Cardiac muscle cell (in vitro differentiated cells and primary cell): ENCODE measurements at places on chromosomes 11 and 22.

DNA sequence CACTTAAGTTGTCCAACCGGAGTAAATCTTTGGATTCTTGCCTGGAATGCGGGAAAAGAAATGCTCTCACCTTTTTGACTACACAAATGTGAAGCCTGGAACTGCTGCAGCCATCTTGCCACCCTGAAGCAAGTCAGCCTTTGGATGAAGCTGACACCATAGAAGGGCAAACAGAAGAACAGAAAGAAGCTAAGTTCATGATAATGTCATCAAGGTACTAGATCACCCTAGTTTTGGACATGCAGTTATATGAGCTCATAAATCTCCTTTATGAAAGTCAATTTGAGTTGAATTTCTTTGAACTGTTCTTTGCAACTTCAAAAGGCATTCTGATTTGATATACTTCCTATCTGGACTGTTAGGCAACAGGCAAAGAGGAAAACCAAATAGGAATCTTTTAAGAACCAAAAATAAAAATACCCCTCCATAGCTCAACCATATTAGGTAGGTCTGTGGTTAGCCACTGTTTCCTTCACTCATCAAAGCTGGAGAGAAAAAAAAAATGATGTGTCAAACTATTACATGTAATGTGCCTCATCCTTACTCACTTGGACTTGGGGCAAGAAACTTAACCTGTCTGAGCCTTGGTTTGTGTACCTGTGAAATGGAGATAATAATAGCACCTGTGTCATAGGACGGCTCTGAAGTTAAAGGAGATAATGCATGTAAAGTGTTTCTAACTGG lies 91.9 kb downstream of the WT1 start:
- DNase-seq: no peak

- no peak for DNase-seq
Measured at GRCh38 chr11:62737196-62737595, 8.9 kb downstream of the TTC9C start.

- peak; percentile 2 for DNase-seq
Measured at GRCh38 chr11:27977031-27977430, 130.9 kb downstream of the KIF18A start.

DNA sequence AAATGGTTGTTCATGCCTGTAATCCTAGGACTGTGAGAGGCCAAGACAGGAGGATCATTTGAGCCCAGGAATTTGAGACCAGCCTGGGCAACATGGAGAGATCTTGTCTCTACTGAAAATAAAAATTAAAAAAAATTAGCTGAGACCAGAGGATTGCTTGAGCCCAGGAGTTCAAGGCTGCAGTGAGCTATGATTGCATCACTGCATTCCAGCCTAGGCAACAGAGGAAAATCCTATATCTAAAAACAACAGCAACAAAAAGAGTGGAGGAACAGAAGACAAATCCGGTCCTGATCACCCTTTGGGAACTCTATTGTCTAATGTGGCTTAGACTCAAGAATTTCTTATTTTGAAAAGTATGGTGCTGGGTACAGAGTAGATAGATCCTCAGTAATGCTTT lies 17.3 kb downstream of the BARX2 start:
- DNase-seq: no peak

DNA sequence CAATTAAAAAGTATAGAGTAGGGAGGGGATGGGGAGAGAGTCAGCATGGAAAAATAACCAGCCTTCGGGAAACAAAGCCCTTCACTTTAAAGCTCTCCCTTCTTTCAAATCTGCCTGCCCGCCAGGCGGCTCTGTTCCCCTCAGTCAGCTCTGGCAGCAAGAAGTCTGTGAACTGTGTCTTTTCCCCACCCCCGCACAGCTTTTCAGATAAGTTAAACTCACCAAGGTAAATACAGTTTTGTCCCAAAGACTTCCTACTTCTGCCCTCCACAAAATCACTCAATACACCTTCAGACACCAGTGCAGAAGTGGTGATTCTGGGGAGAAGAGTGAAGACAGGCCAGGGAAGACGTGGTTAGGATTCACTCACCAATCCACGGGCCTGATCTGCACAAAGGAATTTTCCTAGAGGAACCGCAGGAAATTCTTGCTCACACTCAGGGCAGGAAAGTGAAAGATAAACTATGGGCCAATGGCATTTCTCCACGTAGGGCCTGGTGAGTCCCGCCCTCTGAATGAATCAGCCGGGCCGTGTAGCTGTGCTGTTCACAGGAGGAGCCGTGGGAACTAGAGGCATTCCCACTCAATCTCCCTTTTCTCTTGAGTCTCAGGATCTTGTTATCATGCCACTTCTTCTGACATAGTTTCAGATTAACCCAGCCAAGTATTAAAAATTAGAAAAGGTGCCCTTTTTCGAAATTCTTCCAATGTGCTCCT lies at the start of gene TRIM5:
Gene TRIM5, minus strand, starts transcription at position 429 of the 717 bp plus-strand sequence. CDS start 4,897 bp downstream, outside the sequence.
- DNase-seq: peak; percentile 98

DNA sequence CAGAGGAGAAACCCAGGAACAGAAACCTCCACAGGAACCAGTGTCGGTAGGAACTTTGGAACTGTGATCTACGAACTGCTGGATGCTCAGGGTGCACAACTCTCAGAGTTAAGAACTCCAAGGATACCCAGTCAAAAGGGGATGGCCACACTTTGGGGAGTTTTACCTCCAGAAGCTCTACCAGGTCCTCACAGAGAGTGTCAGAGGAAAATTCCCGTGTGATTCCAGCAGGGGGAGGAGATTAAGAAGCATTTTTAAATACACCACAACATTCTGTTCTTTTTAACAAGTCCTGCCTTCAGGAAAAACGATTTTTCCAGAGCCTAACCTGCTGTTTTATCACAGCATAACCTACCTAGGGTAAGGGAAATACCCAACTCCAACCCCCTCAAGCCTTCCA lies 104.0 kb downstream of the SOX6 start:
- peak; percentile 3 for DNase-seq

GRCh38 chr11:5967708-5968107 lies 586 bp downstream of the OR56A5 start:
- DNase-seq: no peak

DNA sequence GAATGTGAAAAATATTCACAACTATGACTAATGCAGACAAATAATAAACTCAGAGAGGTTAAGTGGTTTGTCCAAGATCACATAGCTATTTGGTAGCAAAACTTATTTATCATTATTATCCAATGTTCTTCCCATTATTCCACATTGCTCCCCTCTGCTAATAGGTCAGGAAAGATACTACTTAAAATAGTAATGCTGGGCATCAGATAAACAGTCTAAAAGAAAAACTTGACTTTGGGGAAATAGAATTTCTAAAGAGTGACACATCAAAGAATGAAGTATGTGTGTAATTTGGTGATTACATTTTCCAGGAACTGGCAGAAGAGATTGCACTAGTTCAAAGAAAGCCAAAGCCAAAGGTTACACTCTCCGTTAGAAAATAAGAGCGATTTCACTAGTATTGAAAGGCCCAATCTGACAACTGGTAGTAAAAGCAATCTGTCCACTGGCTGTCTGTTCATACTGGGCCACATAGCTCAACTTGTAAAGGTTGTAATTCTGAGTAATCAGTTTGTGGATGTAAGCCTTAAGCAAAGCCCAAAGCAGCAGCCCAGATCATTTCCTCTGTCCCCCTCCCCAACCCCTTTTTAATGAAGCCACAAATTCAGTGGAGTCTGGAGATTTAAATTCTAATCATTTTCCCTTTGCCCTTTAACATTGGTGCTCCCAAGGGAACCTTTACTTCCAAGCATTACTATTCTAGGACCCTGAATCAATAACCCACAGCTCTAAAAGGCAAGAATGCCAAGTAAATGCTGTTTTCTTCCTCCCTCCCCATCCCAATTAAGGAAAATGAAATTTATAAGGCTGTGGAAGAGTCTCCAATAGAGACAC lies 283.5 kb downstream of the TTC28 start:
- DNase-seq: no peak

GRCh38 chr11:82790723-82791484 lies 57.2 kb upstream of the FAM181B start:
- DNase-seq: peak; percentile 10

- no peak for DNase-seq
Measured at GRCh38 chr11:85377901-85378300, 249.2 kb downstream of the DLG2 start.

GRCh38 chr22:46863794-46864193 lies 101.3 kb downstream of the TBC1D22A start:
- DNase-seq: no peak

GRCh38 chr11:96205460-96205809 lies 137.6 kb downstream of the MAML2 start:
- DNase-seq: no peak

DNA sequence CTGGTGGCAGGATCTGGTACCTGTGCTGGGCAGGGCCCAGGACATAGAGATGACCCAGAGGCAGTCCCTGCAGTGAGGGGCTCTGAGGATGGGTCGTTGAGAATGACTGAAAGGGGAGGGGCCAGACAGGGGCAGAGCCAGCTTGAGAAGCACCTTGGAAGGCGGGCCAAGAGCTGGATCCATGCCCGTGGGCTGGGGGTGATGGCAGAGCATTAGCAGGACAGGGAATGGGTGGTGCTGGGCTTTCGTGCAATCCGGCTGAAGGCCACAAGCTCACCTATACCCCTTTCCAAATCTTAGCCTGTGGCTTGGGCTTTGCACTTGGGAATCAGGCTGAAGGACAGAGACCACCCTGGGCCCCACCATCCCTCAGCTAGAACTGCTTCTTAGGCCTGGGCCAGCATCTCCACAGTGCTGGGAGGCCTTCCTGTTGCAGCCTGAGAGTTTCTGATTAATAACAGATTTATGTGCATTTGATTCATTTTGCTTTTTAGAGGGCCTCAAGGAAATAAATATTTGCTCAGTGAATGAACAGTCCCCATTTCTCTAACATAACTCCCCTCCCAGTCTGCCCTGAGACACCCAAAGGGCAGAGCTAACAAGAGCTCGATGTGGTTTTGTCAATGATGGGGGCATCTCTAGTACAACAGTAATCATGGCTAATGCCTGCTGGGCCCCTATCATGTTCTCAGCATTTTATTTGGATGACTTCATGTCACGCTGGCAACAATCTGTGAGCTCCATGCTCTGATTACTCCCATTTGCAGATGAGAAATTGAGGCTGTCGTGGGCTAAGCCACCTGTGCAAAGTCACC lies 39.3 kb downstream of the RIBC2 start:
- no peak for DNase-seq

- DNase-seq: no peak
Measured at GRCh38 chr11:123386796-123387510, 43.1 kb upstream of the GRAMD1B start.

DNA sequence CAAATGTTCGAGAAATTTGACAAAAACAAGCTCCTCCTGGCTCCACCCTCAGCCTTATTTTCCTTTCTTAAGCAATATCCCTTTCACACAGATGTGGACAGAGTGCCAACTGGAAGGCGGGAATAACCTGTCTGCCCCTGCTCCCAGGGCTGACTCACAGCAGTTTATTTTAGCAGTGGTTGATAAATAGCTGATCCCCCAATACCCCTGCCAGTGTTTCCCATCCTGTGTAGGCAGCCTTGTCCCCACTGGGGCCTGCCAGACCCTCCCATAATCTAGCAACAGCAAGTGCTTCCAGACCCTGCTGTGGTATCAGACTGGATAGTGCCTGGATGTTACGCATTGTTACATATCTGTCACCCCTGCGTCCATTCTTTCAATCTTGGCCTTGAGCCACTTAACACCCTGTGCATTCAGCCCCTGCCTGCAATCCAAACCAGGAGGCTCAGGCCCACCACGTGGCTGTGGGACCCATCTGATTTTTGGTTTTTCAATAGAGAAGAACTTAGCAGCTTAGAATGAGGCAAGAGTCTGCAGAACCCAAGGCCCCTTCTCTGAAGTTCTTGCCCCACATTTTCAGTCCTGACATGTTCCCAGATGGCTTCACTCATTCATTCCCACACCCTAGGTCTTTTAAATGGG lies 53.7 kb downstream of the PARVA start:
- DNase-seq: peak; percentile 95

DNA sequence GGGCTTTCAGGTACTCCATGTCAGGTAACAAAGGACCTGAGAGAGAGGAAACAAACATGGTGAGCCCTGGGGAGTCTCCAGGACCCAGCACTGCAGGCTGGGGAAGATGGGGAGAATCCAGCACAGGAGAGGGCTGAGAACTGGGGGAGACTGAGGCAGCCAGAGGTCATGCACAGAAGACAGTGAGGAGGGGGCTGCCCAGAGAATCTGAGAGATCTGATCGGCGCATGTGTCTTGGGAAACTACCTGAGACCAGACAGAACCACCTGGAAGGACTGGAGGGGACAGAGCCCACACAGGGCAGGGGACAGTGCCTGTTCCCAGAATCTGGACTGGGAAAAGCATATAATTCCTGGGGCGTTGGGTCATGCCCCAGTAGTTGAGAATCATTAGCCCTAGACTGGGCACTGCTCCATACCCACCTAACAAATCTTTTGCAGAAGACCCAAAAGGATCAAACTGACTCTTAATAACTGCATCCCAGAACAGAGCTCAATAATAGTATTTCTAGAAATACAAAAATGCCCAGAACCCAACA lies 20.0 kb upstream of the COMT start:
- no peak for DNase-seq

DNA sequence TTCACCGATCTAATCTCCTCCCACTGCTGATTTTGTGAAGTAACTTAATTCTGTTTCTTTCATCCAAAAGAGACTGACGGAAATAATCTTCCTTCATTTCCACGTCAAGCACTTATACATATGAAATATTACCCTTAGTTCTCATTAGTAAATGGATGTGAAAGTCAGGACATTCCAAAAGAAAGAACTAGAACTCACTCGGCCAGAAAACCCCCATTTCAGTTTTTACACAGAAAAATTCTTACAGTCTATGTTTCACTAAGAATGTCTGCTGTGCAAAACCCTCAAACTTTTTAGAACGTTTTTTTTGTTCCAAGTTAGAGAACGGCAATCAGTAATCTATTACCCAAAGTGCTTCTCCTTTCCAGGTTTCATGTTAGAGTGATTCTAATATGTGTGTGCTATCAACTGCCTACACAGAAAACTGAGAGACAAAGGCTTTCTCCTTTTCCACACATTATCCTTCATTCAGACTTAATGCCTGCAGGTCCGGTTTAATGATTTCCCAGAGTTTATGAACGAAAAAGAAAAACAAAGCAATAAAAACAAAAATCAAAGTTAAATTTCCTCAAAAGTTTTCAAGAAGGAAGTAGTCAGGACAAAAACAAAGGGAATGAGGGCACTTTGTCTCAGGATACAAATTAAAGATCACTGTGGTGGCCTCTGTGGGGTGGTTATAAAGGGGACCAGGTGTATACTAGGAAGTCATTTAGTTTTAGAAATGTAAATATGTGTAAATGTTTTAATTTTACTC lies 11.3 kb upstream of the SESN3 start:
- no peak for DNase-seq

DNA sequence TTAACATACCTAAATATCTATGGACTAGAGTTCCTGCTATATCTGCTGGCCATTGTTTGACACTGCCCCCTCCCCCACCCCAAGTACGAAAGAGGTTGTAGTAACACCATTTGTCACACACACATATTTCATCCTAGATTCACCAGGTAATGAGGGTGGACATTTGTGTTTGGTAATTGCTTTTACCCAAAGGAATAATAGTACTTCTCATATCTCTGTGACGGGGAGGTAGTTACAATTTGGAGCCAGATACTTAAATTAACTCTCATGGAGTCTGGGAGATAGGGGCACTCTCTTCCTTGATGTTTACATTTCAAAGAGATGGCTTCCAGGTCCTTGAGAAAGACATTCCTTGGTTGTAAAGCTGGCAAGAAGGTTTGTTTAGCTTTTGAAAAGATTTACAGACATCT lies 38.7 kb downstream of the REXO2 start:
- DNase-seq: no peak
